ENCODE measurements at places on chromosomes 3 and 15.
A peak's percentile ranks its signal among the peaks of the same experiment; 100 is the strongest.

DNA sequence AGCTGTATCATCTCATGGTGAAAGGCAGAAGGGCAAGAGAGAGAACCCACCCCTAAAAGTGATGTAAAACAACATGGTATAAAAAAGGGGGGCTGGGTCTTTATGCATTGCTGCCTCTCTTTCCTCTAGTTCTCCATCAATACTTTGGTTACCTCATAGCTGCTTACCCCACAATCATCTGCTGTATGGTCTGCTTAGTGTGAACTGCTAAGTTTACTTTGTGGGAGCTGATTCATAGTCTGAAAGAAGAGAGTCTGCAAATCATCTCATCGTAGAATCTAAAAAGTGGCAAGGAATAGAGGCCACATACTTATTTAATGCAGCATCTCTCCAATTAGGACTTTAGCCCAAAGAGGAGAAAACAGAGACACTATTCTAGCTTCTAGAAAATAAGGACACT, 546.8 kb downstream of the GBE1 start:
- no peak for DNase-seq

- DNase-seq, result no peak
These were observed 67.9 kb upstream of the TNIK start for GRCh38 chr3:171528102-171528501.

DNA sequence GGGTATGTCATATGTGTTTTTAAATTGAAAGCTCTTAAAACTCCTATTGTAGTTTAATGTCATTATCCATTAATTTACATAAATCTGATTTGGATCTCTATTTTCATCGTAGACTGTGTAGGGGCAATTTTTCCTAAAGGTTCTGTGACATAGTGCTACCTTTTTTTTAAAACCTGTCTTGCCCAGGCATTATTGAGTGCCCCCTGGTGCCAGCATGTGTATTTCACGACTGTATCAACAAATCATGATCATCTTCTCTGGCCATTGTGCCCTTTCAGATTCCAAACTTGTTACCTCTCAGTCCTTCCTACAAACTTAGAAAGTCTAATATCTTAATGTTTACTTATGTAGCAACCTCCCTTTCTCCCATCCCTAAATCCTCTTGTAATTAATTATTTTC, 97.2 kb upstream of the FLNB start:
- DNase-seq, result no peak

- peak; percentile 79 for DNase-seq
These were observed at the start of gene SATB1 for GRCh38 chr3:18424729-18425640. SATB1 (minus strand) TSS chr3:18425339; CDS start chr3:18420967, 4,372 bp downstream.

- DNase-seq, result no peak
These were observed 122.3 kb downstream of the EFHB start for GRCh38 chr3:19811689-19812088.

GRCh38 chr3:10763817-10764258, 52.2 kb upstream of the SLC6A11 start:
- DNase-seq, result no peak

- no peak for DNase-seq
These were observed 215.3 kb upstream of the THRB start for GRCh38 chr3:24709956-24710355.

DNA sequence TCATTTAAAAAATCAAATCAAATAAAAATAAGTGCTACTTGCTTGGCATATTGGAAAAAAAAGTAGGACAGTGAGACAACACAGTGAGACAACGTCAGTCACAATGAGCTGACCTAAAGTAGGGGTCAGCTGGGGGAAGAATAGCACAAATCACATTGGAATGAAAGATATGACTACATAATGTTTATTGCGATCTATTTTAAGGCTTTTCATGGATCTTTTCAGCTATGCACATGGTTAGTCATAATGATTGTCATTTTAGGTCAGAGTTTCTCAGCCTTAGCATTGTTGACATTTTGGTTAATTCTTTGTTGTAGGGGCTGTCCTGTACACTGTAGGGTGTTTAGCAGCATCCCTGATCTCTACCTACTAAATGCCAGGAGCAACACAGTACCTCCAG, 44.5 kb downstream of the CMSS1 start:
- no peak for DNase-seq

- DNase-seq, result no peak
These were observed 17.0 kb downstream of the ANKDD1A start for GRCh38 chr15:64928626-64929220.

DNA sequence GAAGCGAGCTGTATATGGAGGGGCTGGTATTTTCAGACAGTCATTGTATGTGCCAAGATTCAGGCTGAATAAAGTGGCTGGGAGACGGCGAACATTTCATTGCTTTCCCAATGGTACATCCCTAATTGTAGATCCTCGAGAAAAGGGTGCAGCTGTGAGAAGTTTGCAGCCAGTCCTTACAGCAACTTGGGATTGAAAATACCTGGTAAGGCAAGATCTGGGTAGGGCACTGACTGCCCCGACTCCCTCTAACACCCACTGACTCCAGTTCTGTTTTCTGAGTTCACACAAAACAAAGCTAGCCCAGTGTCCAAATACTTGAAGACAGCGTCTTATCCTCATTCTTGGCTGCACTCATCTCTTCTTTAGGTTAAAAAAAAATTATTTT, 63.7 kb downstream of the EDEM1 start:
- DNase-seq, result no peak

DNA sequence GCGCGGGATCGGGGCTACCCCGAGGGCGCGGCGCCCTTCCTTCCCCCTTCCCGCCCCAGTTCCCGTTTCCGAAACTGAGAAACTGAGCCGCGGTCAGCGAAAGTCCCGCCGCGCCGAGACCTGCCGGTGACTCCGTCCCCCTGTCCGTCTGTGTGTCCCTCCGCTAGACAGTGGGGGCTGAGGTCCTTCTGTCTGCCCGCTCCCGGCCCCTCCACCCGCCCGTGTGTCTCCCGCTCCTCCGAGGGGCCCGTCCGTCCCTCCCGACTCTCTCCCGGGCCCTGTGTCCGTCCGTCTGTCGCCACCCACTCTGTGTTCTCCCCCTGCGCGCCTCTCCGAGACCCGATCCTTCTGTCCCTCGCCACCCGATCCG, 426 bp downstream of the PRKCD start:
- no peak for DNase-seq

GRCh38 chr3:116020495-116020894, 397.2 kb downstream of the GAP43 start:
- no peak for DNase-seq

GRCh38 chr3:133588035-133588434, 14.5 kb downstream of the CDV3 start:
- no peak for DNase-seq

- DNase-seq, result no peak
These were observed 38.5 kb upstream of the CPB1 start for GRCh38 chr3:148789146-148789545.

GRCh38 chr3:46271209-46271745, 29.0 kb downstream of the CCR3 start:
- DNase-seq, result no peak

DNA sequence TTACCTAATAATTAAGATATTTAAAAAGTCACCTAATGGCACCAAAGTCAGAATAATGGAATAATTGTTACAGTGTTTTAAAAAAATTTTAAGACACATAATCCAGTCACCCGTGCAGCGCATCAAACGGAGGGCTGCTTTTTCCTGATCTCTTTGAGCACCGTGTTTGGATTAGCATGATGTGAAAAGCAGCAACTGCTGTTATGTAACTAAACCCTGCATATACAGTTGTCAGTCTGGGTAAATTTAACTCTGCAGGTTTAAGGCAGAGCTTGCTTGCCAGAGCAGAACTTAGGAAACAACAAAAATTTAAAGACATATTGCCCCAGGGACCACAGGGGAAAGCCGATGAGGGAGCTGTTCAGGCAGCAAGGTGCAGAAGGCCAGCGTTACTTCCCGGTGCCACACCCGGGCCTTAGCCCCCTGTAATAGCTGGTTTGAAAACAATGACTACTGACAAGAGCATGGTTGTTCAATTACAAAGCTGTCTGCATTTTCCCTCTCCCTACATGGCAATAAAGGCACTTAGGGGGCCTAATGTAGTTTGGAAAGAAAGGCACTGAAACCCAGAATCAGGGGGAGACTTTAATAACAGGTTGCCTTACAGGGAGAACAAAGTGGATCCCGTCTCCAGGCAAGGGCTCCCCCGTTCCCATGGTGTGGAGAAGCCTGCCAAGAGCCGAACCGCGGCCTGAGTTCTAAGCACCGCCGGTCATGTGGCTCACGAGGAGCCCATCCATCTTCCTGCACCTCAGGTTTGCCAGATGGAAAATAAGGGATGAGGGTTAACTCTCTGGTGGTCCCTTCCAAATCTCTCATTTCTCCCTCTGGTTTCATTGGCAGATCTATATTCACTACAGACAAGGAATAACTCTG, 32.2 kb downstream of the RORA start:
- no peak for DNase-seq

- no peak for DNase-seq
These were observed 326.8 kb downstream of the TUSC7 start for GRCh38 chr3:117036259-117036799.

GRCh38 chr3:71991681-71992080, 206.7 kb upstream of the PROK2 start:
- no peak for DNase-seq

DNA sequence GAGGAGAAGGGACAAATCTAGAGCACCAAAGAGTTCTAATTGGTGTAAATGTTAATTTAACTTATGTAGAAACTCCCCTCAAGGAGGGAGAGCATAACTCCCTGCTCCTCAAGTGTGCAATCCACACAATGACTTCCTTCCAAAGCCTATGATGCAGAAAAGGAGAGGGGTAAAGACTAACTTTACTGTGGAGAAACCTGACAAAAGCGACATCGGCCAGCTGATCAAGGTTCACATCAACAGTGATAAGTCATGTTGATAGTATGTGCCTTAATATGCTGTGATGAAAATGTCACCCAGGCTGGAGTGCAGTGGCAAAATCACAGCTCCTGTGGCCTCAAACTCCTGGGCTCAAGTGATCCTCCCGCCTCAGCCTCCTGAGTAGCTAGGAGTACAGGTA, 76.5 kb downstream of the TFDP2 start:
- no peak for DNase-seq

All from activated naive CD8-positive, alpha-beta T cell treated with anti-CD3 and anti-CD28 coated beads, Interleukin-2, amount 10 ng/mL, durations not matched to agents 7 days and 5 days (primary cell).